ENCODE measurements at places on chromosomes 7 and 10.

- DNase-seq, result no peak
Observed at GRCh38 chr7:1931256-1931950, 261.3 kb downstream of the ELFN1 start.

DNA sequence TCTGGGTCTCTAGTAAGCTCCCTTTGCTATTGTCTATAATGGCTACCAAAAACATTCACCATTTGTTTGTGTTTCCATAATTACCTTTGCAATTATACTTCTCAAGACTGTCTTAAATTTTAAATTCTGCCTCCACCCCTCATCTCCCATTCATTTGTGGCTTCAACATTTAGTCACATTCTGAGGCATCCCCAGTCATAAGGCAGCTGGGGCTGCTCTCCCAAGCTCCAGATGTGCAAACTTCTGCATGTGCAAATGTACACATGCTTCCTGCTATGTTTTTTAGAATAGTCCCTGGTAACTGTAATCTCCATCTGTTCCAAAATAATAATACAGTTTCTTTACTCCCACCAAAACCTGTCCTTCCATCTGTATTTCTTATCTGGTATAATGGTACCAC lies 97.3 kb downstream of the CDK6 start:
- DNase-seq, result no peak

GRCh38 chr10:103921750-103922195 lies 3.8 kb upstream of the STN1 start:
- no peak for DNase-seq

DNA sequence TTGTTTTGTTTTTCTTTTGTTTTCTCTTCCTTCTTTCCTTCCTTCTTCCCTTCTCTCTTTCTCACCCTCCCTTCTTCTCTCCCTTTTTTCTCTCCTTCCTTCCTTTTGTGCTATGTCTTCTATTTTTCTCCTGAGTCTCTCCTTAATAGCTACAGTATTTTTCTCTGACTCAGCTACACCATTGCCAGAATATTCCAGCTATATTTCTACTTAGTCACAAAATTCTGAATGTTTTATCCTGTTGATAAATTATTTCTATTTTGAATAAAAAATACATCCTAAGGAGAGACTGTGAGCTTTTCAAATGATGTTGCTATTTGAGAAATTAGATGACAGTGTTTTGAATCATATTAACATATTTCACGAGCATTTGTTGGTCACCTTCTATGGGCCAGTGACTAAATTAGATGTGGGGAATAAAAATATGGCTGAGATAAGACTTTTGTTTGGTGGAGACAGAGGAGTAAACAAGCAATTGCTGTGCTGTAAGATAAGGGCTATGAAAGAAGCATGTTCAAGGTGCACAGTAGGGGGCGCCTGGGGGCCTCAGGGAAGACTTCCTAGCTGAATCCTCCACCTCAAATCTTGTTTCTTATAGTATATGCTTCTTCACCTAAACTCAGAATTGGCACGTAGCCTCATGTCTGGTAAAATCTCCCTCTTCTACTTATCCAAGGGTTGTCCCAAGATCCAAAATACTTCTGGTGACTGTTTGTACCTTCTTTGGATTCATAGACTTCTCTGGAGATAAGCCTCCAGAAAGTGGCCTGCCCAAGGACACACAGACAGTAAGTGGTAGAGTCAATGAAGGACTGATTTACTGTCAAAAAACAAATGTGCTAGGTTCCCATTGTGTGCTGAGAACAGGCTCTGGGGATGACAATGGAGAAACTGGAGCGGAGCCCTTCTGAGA lies 115.5 kb upstream of the CREB5 start:
- no peak for DNase-seq

GRCh38 chr10:70652761-70653657 lies 19.3 kb upstream of the ADAMTS14 start:
- DNase-seq, result no peak

- no peak for DNase-seq
Observed at GRCh38 chr7:50446542-50446960, 3.6 kb downstream of the FIGNL1 start.

GRCh38 chr10:47025540-47026300 lies 114.5 kb downstream of the PTPN20 start:
- no peak for DNase-seq

DNA sequence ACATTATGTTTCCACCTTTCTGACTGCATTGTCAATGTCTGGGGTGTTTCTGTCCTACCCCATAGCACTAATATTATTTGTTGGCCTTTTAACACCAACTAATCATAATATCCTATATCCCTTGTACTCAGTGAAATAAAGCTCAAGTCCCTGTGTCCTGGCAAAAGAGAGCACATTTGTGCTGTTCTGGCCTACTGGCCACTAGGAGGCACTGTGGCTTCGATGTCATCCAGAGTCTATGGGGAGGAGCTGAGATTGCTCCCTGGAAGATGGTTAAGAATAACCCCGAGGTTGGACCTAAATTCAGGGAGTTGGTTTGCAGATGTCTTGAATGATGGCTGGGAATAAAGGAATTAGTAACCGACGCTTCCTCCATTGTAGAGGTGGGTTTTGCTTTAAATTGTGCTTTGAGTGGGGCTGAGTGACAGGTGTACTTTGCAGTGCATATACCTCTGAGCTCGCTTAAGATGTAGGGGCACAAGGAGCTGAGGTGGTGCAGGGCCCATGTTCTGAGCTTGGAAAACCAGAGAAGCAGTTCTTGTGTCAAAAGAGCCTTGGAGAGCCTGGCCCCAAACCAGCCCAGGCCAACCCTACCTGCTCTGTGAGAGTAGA lies 191.2 kb upstream of the PRSS1 start:
- no peak for DNase-seq

GRCh38 chr10:72612203-72612826 lies 13.6 kb downstream of the MICU1 start:
- DNase-seq, result no peak

- no peak for DNase-seq
Observed at GRCh38 chr10:11215471-11215870, 197.8 kb downstream of the CELF2 start.

DNA sequence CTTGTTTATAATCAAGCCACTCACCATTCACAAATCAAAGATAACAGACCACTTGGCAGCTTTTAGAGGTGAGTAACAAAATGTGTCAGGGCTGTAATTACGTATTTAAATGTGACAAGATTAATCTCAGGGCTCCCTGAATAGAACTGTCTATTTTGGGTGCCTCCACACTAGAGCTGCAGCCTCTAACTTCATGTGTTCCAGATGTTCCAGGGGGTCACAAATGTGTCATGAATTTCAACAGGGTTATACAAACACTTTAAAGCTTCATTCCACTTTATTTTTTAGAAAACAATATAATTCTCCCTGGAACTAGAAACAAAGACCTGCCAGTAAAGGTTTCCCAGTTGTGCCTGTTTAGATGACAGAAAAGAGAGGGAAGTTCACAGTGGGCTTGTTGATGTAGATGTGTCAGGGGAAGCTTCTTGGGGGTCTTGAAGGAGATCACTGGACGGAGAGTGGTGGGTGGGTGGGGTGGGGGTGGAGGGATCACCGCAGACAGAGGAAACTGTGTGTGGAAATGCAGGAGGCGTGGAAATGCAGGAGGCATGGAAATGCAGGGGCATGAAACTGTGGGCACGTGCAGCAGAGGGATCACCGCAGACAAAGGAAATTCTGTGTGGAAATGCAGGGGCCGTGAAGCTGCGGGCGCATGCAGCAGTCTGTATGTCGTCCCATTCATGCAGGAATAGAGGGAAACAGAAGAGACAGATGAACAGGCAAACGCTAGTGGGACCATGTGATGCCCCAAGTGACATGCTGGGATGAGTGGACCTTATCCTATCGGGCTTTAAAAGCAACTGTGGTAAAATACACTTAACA lies 42.0 kb upstream of the TRIL start:
- DNase-seq, result no peak

DNA sequence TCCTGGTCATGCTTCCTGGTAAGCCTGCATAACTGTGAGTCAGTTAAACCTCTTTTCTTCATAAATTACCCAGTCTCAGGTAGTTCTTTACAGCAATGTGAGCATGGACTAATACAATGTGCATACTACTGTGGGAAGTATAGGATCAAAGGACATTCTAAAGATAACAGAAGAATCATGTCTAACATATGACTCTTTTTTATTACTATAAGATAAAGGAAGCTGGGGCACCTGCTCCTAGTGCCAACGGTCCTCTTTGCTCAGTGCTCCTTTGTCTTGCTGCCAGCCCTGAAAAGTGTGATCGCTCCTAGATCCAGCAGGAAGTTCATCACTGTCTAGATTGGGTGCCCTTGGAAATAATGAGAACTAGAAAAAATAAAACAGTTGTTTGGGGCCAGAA lies 143.3 kb upstream of the NOBOX start:
- no peak for DNase-seq

DNA sequence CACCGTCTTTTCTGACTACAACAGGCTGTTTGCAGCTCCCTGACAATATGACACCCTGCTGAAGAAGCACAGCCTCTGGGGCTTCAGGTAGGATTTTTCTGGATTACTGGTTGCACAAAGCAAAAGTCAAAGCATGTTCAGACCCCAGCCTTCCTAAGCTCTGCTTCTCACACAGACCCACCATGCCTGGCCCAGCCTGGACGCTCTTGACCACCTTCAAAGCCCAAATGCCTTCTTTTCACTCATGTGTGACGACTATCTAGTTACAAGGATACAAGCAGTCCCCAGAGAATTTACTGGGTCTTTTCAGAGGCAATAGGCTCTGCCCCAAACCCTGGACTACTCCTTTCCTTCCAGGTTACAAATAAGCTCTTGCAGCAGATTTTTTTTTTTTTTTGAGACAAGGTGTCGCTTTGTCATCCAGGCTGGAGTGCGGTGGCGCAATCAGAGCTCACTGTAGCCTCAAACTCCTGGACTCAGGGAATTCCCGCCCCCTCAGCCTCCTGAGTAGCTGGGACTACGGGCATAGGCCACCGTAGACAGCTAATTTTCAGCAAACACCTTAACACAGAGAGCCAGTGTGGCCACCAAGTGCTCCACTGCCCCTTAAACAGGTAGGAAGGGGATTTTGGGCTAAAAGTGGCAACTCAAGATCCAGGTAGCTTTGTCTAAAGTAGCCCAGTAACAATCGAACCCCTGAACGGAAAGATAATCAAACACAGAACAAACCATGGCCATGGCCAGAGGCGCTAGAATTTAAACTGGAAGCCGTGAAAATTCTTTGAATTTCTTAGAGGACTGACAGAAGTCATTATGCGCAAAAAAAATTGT lies 16.2 kb downstream of the SVIL start:
- DNase-seq, result no peak

GRCh38 chr7:149477494-149478443 lies 16.9 kb upstream of the ZNF777 start:
- no peak for DNase-seq

Data from thoracic aorta (tissue), 2 donors.